ENCODE measurements at places on chromosomes 3 and 15. TPM values are rescaled to one million over a fixed set of nuclear protein-coding genes. Genes with fewer than 3 reads are reported as not detected.

Gene FBXW12
- total RNA-seq = not detected

Gene IL17RD
- 0.98 TPM for total RNA-seq

Gene GRIP2
- total RNA-seq = not detected

Gene TMEM266
- under 0.01 TPM for total RNA-seq

Gene ZPLD1
- not detected for total RNA-seq

All from vein endothelial cell (primary cell).